ENCODE measurements at places on chromosomes 12 and 14.

DNA sequence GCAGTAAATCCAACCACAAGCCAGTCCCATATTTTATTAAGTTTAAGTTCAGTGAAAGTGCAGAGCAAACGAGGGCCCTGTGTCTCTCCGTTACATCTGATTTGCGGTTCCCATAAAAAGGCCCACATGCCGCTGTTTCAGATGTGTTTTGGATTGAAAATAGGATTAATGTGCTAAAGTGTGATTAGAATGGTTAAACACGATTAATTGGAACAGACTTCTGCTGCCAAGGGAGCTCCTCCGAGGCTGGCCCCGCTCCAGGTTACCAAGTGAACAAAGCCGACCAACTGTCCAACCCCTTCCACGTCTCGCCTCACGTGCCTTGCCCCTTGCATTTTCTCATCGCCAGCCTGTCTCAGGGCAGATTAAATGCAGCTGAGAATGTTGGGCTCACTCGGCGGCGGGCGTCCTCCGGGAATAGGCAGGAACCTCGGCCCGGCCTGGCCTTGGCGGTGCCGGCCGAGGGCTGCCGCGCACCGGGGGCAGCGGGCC, 166.5 kb upstream of the GSC start:
- DNase-seq = peak; percentile 79

- DNase-seq = no peak
Observed at GRCh38 chr14:37254411-37254947, 56.7 kb downstream of the MIPOL1 start.

- no peak for DNase-seq
Observed at GRCh38 chr14:80136358-80136757, 74.9 kb downstream of the DIO2 start.

- peak; percentile 29 for DNase-seq
Observed at GRCh38 chr12:70043490-70044138, 199.6 kb upstream of the CNOT2 start.

DNA sequence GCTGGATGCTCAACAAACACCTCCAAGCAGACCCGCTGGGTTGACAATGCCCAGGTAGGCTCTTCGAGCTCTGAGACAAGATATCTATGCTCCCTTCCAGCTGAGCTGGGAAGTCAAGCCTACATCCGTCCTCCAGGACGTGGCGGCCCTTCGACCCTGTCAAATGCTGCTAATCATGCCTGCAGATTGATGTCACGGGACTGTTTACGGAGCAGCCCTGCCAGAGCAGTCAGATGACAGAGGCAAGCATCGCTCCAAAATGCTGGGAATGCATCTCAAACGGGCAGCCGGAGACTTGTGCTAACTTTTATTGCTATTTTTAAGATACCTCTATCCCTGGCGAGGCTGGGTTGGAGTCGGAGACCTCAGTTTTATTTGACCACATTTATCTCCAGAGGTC, 139.2 kb downstream of the NTF3 start:
- no peak for DNase-seq

Measured in stomach (tissue), 19 donors.